ENCODE measurements at places on chromosomes 1 and 21.

DNA sequence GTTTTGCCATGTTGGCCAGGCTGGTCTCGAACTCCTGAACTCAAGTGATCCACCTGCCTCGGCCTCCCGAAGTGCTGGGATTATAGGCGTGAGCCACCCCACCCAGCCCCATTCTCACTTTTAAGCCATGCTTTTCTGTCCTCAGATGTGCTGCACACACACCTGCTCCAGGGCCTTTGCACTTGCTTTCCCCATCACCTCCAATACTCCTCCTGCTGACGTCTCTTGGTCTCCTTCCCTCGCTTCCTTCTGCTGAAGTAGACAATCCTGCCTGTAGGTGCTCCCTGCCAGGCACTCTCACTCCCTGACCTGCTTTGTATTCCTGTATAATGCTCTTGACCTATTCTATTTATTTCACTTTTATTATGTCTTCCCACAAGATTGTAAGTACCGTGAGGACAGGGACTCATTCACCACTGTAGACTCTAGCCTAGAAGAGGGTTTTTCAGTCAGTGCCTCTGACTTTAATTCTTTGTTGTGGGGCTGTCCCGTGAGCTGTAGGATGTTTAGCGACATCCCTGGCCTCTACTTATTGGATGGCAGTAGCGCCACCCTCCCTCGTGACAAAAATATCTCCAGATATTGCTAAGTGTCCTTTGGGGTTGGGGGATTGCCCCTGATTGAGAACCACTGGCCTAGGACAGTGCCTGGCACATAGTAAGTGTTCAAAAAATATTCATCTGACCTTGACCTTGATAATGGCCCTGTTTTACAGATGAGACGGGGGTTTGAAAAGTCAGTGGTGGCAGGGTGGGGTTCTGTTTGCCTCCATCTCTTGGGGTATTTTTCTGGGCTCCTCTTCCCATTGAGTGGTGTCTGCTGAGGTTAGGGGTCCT, 4.6 kb downstream of the TNFRSF1B start:
- no peak for DNase-seq

DNA sequence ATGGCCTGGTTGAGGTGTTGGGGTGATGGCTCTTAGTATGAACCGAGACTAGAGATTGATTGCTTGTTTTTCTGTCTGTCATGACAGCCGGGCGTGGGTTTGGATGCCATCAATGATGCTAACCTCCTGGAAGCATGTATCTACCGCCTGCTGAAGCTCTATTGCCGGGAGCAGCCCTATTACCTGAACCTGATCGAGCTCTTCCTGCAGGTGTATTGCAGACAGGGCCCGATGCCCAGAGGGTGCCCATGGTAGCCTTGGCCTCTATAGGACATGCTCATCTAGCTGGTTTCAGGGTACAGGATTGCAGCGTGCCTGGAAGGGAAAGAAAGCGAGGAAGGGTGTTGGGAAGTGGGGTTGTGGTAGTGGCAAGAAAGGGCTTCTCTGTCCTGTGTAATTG, 2.6 kb upstream of the RUSC1 start:
- no peak for DNase-seq

GRCh38 chr1:51768971-51769588, 109.4 kb downstream of the NRDC start:
- DNase-seq: peak; percentile 73

DNA sequence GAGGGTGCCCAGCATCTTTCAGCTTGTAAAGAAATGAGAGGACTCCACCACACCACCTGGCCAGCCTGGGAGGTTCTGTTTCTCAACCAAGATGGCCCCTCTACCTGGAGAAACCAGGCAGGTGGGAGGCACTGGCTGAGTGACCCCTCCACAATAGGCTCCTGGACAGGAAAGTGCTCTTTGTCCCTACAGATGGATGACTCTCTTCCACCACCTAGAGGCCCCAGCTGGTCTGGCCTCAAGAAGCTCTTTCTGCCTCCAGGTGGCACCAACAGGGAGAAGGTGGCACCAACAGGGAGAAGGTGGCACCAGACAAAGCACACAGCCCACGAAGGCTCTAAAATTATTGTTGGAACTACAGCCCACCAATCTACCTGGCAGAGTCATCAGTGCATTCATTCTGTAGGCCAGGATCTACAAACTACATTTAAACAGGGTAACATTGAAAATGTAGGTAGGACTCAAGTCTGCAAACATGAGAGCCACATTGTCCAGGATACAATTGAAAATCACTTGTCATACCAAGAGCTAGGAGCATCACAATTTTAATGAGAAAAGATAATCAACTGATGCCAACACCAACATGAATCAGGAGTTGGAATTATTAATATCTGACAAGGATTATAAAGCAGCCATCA, 14.4 kb downstream of the TMPRSS3 start:
- DNase-seq: peak; percentile 31

GRCh38 chr1:221855156-221855555, 113.3 kb upstream of the DUSP10 start:
- DNase-seq: no peak

DNA sequence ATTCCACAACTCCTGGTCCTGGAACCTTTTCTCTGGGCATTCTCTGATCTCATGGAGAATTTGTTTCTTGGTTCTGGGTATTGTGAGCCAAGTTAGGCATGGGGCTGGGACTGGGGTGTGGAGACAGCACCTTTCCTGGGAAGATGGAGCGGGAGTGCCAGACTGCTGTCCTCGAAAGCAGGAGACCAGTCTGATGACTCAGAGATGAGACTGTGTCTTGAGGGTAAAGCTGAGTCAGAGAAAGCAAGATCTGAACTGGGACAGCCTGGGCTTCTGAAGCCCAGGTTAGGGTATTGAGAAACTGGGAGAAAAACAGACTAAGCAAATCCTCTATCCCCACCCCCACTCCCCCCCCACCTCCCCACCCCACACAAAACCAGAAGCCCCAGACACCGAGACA, 2.2 kb upstream of the KANK4 start:
- DNase-seq: peak; percentile 72

GRCh38 chr1:19003371-19004290, 47.2 kb upstream of the IFFO2 start:
- DNase-seq: no peak

DNA sequence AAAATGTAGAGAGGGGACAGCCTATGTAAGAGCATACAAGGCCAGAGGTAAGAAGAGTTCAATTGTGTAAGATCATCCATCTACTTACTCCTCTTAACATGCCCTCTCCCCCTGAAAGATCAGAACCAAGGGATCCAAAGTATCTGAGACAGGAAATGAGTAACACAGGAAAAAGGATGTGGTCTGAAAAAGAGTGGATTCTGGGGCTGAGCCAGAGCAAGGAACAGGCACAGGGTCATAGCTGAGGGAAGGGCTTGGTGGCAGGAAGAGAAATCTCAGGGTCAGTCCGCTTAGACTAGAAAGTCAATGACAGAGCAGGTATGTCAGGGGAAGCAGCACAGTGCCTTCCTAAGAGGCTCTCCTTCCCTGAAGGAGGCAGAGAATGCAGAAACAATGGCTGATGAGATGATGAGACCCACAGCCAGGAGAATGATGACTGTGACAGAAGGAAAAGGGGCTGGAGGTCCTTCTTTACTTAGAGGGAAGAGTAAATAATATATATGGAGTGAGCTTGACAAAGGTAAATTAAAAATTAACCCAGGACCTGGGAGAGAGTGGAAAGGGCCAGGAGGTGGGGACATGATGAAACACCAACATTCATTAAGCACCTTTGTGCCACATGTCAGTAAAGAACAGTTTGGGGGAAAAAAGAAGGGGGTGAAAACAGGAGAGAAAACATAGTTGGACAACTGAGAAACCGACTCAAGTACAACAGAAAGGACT, 26.2 kb upstream of the A3GALT2 start:
- DNase-seq: peak; percentile 94

Measured in AG10803 (cell line).